ENCODE measurements at places on chromosomes 16 and 17.
A peak's percentile ranks its signal among the peaks of the same experiment; 100 is the strongest.

GRCh38 chr16:16062023-16062937 is 112.9 kb downstream of the ABCC1 start:
- no peak for DNase-seq

DNA sequence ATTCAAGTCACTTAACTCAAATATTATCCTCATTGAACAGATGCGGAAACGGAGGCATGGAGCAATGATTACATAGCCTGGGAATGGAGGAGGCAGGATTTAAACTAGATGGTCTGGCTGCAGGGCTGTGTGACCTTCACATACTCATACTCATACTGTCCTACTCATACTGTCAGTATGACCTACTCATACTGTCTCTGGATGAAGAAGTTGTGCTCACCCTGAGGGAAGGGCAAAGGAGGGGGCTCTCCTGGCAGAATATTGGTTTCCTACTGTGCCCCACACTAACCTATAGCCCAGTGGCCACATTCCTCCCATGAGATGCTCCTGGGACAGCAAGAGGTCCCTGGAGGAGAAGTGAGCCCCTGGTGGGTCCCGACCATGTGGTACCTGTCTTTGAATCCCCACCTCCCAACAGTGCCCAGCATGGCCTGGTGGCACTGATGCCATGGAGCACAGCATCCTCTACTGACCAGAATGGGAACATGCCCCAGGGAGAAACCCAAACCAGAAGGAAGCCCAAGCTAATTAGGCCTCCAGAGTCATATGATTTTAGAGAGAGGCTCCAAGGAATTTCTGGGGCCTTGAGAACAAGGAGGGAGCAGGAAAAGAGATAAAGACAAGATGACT is 197.3 kb upstream of the SDK2 start:
- no peak for DNase-seq

DNA sequence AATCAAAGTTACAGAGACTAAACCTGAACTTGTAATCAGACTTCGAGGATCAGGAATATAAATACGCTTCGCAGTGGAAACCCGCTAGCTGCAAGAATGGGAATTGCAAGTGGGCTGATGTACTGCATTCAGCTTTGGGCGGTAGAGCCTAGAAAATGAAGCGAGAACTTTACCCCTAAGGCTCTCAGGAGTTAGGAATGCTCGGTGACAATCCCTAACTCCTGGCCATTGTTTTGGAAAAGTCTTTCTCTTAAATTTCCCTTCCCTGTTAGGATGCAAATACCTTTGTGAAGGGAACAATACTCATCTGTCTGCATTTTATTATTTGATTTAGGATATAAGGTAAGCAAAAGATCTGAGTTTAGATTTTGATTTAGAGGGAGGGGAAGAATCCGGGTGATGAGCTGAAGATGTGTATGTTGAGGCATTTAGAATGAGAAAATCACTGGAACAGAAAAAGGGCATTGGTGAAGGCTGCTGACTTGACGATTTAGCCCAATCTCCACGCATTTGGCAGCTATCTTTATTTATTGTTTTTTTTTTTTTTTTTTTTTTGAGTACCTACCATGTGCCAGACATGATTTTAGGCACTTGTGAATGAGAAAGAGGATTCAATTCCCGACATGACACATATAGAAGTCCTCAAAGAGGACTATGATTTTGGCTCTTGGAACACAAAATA is 2.2 kb upstream of the TOX3 start:
- DNase-seq: peak; percentile 40

DNA sequence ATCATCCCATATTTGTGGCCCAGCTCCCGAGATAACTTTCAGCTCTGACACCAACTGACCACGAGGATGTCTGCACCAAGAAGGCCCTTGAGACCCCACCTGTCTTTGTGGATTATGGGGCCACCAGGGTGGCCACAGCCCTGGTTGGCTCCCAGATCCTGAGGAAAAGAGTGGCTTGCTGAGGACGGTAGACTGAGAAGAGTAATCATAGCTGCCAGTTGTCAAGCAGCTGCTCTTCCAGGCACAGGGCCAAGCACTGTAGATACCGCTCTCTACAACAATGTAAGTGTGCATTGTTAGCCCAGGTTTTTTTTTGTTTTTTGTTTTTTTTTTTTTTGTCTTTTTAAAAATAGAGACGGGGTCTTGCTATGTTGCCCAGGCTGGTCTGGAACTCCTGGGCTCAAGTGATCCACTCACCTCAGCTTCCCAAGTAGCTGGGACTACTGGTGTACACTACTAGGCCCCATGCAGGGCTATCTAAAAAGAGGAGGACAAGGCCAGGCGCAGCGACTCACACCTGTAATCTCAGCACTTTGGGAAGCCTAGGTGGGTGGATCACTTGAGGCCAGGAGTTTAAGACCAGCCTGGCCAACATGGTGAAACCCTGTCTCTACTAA is 9.6 kb downstream of the ZNF205 start:
- DNase-seq: no peak

DNA sequence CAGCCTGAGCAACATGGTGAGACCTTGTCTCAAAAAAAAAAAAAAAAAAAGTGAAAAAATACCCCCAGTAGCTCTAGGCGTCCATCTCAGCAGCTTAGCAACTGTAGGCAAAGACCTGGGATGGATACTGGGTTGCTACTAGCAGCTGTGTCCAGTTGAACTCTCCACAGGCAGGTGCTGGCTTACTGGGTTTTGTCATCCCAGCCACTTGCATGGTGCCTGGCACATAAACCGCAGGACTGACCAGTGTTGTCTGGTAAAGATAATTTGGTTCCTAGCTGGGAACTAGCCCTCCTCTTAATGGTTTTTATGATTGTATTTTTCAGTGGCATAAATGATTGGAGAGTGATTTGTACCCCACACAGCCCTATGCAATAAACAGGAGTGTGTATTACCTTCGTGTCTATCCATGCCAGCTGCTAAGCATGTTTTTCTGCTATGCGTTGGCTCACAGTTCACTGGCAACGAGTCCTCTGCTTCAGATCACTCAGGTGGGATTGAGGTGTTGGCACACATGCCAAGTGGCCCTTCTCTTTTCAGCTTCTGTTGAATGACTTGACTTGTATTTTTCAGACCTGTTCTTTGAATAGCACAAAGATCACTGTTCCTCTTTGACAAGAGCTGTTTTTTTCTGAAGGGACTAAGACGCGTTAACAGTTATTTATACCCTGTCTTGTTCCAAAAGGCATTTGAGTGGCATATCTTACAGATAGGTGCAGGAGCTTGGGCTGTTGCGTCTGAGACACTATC is 352.9 kb downstream of the SNX29 start:
- DNase-seq: no peak

- DNase-seq: no peak
Measured at GRCh38 chr16:54519161-54519695, 232.6 kb upstream of the IRX3 start.
